ENCODE measurements at places on chromosomes 12 and 14.
A peak's percentile ranks its signal among the peaks of the same experiment; 100 is the strongest.

DNA sequence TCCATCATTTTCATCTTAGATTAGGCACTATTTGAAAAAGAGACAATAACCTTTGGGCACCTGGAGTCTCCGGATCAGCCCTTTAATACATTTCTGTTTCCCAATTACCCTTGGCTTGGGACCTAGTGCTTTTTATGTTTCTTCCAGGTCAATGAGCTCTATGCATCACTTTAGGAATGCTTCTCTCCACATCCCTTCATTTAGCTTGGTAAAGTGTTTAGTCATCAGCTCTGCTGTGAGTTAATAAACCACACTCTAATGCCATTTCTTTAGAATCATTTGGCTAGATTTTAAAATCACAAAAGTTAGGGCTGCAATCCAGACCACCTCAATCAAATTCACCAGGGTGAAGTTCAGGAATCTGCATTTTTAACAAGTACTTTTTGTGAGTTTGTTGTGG is 41.7 kb downstream of the RASSF9 start:
- DNase-seq = no peak

DNA sequence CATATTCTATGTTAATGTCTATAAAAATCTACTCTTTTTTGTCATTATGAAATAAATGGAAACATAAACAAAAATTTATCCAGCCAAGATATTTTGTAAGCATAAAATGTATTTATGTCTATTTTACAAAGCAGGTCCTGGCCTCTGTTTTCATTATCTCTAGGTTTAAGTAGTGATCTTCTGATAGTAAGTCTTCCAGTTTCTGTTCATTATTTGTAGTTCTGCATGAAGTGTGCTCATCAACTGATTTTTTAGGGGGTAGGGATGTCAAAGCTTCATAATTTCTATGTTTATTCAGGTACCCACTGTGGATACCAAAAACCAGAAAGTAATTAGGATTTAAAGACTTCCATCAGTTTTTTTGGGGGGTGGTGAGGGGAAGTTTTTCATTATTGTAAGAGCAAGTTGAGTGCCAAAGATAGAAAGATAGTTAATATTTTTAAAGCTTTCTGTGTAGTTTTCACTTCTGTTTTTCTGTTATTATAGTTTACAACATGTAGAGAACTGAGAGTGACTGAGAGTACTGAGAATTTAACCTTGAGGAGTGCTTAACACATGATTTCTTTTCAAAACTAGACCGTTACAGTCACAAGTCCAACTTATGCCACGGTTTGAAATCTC is 30.6 kb upstream of the LMO3 start:
- no peak for DNase-seq

- DNase-seq = no peak
These were observed 13.4 kb upstream of the NIN start for GRCh38 chr14:50844391-50844790.

GRCh38 chr12:4564818-4565217 is 2.8 kb downstream of the DYRK4 start:
- no peak for DNase-seq

- DNase-seq = peak; percentile 74
These were observed 342.7 kb downstream of the CACNA1C start for GRCh38 chr12:2395354-2395977.

DNA sequence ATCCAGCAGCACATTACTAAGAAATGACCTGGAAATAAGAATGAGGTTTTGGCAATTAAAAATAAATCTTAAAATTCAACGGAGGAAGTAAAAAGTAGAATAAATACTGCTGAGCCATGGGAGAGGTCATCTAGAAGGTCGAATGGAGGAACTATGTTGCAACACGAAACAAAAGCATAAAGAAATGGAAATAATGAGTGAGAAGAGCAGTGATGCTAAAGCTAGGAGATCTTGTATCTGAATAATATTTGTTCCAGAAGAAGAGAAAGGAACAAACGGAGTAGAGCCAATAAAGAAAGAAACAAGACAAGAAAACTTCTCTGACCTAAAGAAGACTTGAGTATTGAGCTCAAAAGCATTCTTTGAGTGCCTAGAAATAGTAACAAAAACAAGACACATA is 6.6 kb upstream of the KRT7 start:
- DNase-seq = no peak

DNA sequence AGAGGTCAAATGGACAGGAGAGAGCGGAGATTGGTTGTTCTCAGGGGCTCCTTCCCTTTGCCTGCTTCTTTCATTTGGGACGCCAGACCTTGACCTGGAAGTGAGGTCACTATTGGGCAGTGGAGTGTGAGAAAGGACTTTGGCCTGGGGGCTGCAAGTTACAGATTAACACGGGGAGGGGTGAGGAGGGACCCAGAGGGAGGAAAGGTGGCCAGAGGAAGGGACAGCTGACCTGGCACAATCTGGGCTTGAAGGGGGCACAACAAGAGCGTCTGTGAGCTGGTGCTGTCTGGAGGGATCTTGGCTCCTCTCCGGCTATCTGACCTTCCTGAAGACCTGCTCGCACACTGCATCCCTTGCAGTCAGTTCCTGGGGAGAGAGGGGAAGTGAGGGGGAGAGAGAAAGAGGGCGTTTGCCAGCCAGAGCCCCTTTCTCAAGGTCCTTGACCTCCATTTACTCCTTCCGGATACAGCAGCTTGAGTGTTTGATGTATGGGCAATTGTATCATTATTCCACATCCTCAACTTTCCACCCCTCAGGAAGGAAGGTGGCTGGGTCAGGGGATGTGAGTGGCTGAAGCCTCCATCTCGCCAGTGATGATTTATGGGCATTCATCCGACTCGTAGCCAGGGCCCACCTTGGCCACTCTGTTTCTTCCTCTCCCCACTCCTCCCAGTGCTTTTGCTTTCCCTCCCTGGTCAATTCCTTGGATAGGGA is 4.7 kb downstream of the RBP5 start:
- no peak for DNase-seq

- DNase-seq = peak; percentile 57
These were observed 865 bp downstream of the RGS6 start for GRCh38 chr14:71933001-71933587.

DNA sequence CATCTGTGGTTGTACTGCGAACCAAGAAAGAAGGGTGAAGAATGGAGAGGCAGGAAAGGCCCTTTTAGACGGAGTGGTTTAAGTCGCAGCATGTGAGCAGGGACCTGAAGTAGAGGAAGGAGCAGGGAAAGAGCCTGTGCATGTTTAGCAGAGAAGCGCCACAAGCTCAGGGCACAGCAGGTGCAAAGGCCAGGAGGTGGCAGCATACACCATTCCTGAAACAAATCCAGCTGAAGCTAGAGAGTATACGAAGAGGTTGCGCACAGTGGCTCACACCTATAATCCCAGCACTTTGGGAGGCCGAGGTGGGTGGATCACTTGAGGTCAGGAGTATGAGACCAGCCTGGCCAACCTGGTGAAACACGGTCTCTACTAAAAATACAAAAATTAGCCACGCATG is 49.9 kb downstream of the HELB start:
- DNase-seq = no peak

DNA sequence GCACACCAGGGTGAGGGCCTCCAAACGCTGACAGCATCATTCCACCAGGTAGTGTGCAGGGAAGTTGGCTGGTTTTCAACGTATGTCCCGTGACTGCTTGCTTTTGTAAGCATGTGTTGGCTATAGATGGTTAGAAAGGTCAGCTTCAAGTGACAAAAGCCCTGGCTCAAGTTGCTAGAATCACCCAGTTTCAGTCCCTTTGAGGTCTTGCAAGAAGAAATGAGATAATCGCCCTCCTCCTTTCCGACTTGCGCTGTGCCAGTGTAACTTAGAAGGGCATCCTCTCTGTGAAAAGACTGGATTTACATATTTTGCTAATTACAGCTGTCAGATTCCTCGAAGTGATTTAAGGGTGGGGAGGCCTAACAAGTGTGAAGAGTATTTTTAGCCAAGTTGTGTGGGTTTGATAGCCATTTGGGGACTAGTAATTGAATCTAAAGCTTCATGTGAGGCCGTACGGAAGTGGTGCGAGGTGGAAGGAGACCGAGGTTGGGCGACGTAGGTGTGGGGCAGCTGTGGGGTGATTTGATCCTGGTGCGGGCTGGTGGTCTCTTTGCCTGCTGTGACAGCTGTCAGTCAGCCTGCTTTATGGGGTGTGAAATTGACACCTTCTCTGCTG is 94.7 kb downstream of the CHST11 start:
- no peak for DNase-seq

GRCh38 chr12:90618586-90618985 is 336.4 kb downstream of the CCER1 start:
- DNase-seq = no peak

- peak; percentile 84 for DNase-seq
These were observed 21.8 kb downstream of the VDR start for GRCh38 chr12:47882781-47883546.

DNA sequence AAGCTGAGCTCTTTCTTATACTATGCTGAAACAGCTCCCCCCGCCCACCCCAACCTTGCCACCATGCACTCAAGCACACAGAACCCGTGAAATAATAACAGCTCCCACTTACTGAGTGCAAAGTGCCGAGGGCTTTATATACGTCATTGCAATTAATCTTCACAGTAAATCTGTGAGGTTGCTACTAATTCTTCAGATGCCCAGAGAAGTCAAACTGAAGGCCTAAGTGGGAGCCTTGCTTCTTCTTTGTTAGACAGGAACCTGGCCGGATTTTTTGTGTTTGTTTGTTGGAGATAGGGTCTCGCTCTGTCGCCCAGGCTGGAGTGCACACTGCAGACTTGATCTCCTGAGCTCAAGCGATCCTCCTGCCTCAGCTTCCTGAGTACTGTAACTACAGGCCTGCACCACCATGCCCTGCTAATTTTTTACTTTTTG is 34.0 kb downstream of the VCPKMT start:
- peak; percentile 77 for DNase-seq

- no peak for DNase-seq
These were observed 186.7 kb upstream of the VASH1 start for GRCh38 chr14:76574416-76575095.

DNA sequence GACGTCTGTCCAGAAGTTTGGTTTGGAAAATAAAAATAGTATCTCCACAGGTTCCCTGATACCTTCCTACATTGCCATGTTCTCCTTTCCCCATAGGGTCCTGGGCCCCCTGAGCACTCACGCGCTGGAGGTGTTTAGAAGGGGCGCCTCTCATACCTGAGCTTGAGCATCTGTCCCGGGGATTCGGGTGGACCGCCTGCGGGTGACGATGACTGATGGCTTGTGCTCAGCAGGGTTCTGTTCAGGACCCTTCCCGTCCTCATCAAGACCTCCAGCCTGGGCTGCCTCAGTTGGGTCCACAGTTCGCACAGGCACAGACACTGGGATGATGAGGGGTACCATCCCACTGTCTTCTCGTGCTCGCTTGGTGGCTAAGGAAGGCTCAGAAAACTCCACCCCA is 22.7 kb upstream of the PNMA1 start:
- DNase-seq = no peak

- DNase-seq = no peak
These were observed 100.1 kb downstream of the PIK3C2G start for GRCh38 chr12:18361433-18361832.
